Stimulated activated CD4-positive, alpha-beta T cell treated with anti-CD3 and anti-CD28 coated beads, TNF-alpha, amount 100 ng/mL, for 48 hours (primary cell): ENCODE measurements at places on chromosomes 12 and 14.

DNA sequence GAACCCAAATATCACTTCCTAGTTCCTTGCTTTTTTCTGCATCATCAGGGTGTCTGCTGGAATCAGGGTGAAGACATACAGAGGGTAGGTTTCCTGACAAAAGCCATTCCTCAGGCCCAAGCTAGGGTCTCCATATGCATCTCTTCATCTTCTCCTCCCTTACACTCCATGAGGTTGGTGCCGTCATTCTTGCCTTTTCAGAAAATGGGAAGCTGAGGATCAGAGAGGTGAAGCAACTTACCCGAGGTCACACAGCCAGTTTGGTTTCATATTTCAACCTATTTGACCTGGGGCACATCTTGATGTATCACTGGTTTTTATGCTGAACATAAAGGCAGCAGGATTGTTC, 7.3 kb upstream of the FAM222A start:
- DNase-seq, result no peak

GRCh38 chr12:59401862-59402261, 194.0 kb upstream of the SLC16A7 start:
- DNase-seq, result no peak

- no peak for DNase-seq
These were observed 329.5 kb downstream of the RPL10L start for GRCh38 chr14:46322076-46322475.

- DNase-seq, result no peak
These were observed 759.1 kb downstream of the GALC start for GRCh38 chr14:87233806-87234384.

GRCh38 chr14:99754141-99755067, 38.8 kb upstream of the EML1 start:
- DNase-seq, result no peak

DNA sequence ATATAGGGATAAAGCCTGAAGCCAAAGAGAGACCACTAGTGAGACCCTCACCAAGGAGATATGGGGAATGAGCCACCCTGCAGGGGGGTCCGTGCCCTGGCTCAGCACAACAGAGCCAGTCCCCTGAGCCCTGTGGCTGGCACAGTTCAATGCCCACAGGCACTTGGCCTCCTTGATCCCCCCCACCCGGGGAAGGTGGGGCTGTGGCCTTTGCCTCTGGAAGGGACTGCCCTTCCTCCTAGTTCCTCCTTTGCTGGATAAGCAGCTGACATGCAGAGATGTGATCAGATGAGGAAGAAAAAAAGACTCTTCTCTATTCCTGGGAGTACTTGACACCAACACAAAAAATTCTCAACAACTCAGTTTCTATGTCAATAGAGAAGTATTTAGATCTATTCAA, 19.9 kb downstream of the TTC7B start:
- DNase-seq, result no peak

- DNase-seq, result no peak
These were observed 57.2 kb upstream of the SCN8A start for GRCh38 chr12:51533799-51534198.

DNA sequence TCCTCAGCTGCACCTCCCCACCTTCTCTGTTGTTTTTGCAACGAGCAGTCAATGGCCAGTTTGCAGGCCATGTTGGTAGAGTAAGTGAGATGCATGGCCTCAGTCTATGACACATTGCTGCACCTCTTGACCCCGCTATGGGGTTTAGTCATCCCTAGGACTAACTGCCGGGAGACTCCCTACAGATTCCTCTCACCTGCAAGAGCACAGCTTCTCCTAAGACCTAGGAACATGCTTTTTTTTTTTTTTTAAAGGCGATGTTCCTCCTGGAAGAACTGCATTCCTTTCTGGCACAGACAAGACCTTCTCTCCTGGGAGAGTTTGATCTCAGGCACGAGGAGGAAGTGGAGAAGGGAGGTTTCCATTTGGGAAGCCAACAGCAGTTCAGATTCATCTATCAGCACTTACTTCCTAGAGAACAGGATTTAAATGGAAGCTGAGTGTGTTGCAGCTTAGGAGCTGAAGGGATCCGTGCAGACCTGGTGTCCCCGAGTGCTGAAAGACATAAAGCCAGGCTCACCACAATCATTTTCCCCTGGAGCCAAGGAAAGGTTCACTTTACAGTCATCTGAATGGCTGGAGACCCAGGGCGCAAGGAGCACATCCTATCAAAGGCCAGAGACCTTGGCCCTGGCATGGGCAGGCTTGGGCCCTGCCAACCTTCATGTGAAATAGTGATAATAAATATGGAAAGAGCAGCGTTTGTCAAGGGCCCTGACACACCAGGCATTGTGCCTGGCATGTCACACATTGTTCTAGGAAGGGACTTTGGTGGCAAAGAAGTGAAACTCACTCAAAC, 104.1 kb downstream of the LGMN start:
- DNase-seq, result no peak

- no peak for DNase-seq
These were observed 76.9 kb downstream of the PPHLN1 start for GRCh38 chr12:42402821-42403411.

- DNase-seq, result no peak
These were observed 9.4 kb upstream of the CACNA2D4 start for GRCh38 chr12:1927751-1928351.

GRCh38 chr12:72734581-72734980, 462.4 kb downstream of the TRHDE start:
- no peak for DNase-seq

- DNase-seq, result no peak
These were observed 55.2 kb downstream of the PTGER2 start for GRCh38 chr14:52369305-52369801.

- no peak for DNase-seq
These were observed 178.8 kb downstream of the SLC38A4 start for GRCh38 chr12:46647034-46647433.

GRCh38 chr12:130213249-130213648, 51.0 kb downstream of the FZD10 start:
- DNase-seq, result no peak

GRCh38 chr12:125440399-125440798, 375.2 kb downstream of the AACS start:
- no peak for DNase-seq

- DNase-seq, result no peak
These were observed 32.5 kb downstream of the MMP17 start for GRCh38 chr12:131860472-131861260.

DNA sequence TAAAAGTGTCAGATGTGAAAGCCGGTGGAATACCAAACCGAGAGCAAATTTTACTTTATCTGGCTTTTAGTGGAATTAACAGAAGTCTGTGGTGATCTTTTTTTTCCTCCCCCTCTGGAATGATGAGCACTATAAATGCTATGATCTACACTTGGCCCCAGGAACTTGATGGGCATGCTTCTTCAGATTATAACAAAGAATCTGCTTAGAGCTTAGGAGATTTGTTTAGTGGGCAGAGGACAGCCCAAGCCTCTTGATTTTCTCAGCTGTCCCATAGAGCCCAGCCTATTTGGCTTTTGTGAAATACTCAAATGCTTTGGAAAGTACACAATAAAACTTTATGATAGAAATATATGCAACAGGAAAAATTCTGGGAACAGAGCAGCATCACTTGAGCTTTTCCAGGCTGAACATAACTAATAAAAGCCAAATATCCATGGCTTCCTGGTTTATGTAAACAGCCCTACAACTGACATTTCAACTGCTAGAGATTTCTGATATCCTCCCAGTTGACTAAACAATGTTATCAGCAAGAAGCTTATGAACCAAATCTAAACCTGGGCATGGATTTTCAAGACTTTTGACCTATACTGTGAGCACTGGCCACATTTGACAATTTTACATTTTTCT, 149.6 kb downstream of the PLXNC1 start:
- no peak for DNase-seq

DNA sequence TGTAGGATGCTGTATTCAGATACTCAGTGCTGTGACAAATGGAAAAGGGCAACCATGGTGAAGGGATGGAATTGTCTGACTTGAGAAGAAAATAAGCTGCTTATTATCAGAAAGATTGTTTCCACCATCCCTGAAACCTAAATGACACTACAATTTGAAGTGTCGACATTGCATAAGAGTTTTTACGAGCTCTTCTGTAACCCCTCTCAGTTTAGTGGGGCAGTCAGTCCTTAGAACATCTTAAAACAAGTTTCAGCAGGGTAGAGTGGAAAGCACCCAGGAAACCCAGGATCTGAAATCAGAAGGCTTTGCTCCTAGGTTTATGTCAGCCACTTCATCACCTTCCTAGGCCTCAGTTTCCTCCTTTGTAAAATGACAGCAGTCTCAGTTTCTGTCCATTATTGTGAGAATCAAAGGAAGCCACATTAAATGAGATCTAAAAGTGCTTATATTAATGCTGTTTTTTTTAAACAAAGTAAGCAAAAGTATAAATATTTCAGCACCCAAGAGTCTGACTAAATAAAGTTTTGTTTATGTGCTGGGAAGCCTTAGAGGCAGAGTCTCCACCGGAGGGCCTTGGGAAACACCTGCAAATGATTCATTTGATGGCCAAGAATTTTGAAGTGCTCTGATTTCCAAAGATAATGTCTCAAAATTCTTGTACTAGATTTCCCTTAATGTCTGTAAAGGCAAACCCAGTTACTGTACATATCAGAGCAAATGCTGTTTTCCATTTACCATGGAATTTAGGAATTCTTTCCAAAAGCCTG, 1.8 kb downstream of the IFT43 start:
- DNase-seq, result no peak

- DNase-seq, result no peak
These were observed 6.6 kb upstream of the KRT18 start for GRCh38 chr12:52942066-52942900.

DNA sequence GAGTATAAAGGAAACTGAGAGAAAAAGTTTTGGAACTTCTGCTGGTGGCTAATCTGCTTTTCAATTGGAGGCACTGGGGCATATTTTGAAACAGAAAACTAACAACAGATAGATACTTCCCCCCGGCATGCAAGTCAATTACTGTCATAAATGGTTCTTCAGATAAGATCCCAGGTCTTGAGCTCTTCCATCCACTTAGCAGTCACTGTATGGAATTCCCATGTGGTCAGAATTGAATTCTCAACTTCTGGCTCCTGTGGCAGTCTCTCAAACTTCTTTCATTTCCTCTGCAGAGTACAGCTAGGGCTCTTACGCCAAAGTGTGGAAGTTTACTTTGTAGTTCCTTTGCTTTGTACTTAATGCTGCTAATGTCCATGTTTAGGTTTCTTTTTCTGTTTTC, 452.2 kb downstream of the IPO8 start:
- DNase-seq, result no peak

DNA sequence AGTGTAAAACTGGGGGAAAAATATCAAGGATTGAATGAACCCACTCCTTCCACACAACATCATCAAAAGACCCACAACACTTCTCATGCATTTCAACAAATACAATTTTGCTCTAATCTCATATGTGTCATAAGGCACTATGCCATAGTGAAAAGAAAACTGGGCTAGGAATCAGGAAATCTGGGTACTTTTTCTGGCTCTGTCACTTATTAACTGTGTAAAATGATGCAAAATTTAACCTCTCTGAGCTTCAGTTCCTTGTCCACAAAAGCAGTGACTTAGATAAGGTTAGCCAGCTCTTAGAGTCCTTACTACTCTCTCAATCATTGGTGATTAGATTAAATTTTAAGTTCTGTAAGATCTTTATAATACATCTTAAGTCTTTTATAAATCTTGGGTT, 250.5 kb upstream of the SOX5 start:
- no peak for DNase-seq

DNA sequence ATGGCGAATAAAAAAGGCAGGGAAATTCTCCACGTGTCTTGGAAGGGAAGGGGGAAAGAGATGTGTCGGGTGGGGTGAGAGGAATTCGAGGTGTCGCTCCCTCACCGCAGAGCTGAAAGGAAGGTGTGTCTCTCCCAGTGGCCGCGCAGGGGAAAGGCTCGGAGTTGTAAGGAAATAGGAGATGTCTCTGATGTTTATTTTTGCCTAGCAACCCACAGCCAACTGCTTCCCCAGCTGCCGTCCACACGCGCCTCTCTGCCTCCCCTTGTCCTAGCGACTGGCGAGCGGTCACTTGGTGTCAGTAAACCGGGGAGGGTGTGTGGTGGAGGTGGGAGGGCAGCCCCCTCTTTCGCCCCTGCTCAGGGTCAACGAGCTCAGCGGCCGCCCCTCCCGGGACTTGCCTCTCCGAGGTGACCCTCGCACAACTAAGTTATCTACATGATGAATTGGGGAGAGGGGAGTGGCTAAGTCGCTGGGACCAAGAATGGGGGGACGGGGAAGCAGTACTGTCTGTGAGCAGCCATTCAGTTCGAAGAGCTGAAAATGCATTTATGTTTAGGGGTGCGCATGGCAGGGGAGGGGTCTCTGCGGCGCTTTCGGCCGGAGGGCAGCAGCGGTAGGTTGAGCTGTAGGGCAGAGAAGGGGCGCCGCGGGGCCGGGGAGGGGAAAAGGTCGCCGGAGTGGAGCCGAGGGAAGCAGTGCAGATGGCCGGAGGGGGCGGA, 585 bp upstream of the DYRK2 start:
- peak; percentile 11 for DNase-seq

GRCh38 chr12:105858981-105859710, 279.6 kb downstream of the NUAK1 start:
- DNase-seq, result no peak

DNA sequence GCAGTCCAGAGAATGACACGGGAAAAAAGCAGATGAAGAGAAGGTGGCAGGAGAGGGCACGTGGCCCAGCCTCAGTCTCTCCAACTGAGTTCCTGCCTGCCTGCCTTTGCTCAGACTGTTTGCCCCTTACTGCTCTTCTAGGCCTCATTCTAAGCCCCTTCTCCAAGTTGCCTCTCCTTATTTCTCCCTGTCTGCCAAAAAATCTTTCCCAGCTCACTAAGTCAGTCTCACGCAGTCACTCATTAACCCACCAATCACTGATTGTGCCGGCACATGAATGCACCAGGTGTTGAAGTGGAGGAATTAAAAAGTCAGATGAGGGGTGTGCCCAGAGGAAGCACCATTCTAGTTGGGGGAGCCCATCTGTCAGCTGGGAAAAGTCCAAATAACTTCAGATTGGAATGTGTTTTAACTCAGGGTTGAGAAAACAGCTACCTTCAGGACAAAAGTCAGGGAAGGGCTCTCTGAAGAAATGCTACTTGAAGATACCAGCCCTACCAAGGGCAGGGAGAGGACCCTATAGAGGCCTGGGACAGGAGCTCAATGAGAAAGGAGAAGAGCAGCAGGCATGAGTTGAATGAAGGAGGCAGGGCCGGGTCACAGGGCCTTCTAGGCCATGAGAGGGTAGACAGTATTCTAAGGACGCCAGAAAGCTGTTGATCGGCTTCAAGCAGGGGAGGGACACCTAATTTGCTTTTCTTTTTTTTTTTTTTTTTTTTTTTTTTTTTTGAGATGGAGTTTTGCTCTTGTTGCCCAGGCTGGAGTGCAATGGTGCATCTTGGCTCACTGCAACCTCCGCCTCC, 40.9 kb downstream of the DAD1 start:
- DNase-seq, result no peak

DNA sequence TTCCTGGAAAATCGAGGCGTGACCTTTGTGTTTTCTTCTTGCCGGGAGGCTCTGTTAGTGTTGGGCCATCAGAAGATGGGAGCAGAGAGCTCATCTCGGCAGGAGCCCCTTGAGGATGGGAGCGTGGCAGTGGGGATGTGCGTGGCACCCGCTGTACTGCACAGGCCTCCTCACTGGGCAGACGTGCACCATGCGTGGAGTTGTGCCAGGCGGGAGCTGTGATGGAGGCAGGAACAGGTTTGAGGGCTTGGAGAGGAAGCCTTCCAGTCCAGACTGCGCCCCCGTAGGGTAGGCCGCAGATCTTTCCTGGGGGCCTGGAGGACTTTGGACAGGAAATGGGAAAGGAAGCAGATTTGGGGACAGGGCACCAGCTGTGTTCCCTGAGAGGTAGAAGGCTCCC, 197.5 kb downstream of the TSPAN9 start:
- DNase-seq, result no peak

GRCh38 chr14:59184396-59184795, 4.1 kb upstream of the DAAM1 start:
- no peak for DNase-seq

GRCh38 chr14:55851961-55852360, 266.2 kb upstream of the PELI2 start:
- DNase-seq, result no peak
